Chondrocyte (in vitro differentiated cells): ENCODE measurements at places on chromosomes 3 and 15. TPM values are rescaled to one million over a fixed set of nuclear protein-coding genes. Genes with fewer than 3 reads are reported as not detected.

- no peaks in the 10 kb centered on the region for H3K27me3 ChIP-seq
- H3K4me3 ChIP-seq, result no peak overlapping the region
- no peaks in the 10 kb centered on the region for H3K36me3 ChIP-seq
Observed at GRCh38 chr15:25947323-25948314, 84.5 kb upstream of the ATP10A start.

DNA sequence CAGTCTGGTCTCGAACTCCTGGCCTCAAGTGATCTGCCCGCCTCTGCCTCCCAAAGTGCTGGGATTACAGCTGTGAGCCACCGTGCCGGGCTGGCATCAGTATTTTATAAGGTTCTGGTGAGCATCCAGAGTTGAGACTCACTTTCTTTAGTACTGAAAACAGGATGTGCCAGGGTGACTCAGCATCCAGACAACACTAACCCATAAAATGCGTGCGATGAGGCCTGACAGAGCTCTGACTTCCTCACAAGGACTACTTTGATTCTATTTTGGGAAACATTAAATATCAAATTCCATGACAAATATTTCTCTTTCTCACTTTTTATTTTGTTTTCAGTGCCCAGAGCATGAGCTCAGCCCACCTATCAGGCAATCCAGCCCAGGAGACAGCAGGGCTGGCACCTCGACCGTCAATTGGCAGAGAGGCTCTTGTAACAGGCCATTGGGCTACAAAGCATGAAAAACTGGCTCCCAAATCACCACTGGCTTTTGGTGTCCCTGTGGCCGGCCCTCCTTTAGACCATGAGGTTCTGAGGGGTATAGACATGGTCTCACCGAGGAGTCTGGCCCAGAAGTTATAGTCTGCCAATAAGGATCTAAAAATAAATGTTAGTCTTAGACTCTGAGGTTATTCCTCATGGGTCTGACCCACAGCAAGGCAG, 75.0 kb downstream of the FEM1B start:
- H3K4me1 ChIP-seq, result peaks cover 93% of the 10 kb centered on the region
- H3K4me3 ChIP-seq, result peak overlapping the region; percentile 42
- peaks cover 72% of the 10 kb centered on the region for H3K36me3 ChIP-seq
- H3K27ac ChIP-seq, result peak overlapping the region; percentile 100
- no peaks in the 10 kb centered on the region for H3K27me3 ChIP-seq
- peak; percentile 73 for DNase-seq

GRCh38 chr3:187728248-187728647, 17.0 kb downstream of the BCL6 start:
- H3K4me3 ChIP-seq, result no peak overlapping the region
- H3K4me1 ChIP-seq, result no peaks in the 10 kb centered on the region
- no peak overlapping the region for H3K27ac ChIP-seq
- DNase-seq, result no peak

The NUP210 gene
- 0.72 to 1.3 TPM (median 0.82 TPM) in 3 replicates for total RNA-seq

- peaks cover 2% of the 10 kb centered on the region for H3K36me3 ChIP-seq
- H3K27me3 ChIP-seq, result no peaks in the 10 kb centered on the region
- DNase-seq, result no peak
- H3K4me1 ChIP-seq, result peaks cover 25% of the 10 kb centered on the region
- no peak overlapping the region for H3K4me3 ChIP-seq
Observed at GRCh38 chr3:188559856-188560255, 405.9 kb downstream of the LPP start.

The FANCD2OS gene
- not detected in 3 replicates for total RNA-seq

The UQCC5 gene
- total RNA-seq, result 13.7 to 30.4 TPM (median 16.9 TPM) in 3 replicates

The VIPR1 gene
- total RNA-seq, result 5.8 to 17.0 TPM (median 6.1 TPM) in 3 replicates

The AHSG gene
- not detected in 3 replicates for total RNA-seq

DNA sequence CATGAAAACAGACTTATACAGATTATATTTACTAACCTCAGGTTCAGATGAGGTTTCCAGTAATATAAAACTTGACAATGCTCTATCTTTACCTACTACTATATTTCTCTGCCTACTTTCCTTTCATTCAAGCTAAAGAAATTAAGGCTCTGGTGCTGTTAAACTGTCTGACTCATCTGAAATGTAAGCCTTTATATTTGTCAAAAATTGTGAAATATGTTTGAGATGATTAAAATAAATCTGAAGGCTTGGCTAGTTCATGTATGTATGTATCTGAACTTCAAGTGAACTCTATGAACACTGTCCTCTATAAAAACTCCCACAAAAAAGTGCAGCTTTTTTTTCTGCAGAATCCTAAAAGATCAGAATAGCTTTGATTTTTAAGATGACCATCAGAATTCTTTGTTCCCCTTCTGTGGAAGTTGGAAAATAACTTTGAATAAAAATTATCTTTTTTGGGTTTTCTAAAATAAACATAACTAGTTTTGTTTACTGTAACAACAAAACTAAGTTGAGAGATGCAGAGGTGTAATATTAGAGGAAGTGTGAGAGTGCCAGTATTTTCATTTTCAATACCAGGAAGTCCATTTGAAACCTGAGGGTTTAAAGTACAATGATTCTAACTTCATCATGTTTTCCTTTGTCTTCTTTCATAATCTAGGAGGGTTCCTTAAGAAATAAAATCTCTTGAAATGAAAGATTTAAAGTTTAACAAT, 42.2 kb downstream of the ILDR1 start:
- H3K36me3 ChIP-seq, result peaks cover 5% of the 10 kb centered on the region
- H3K4me3 ChIP-seq, result no peak overlapping the region
- no peak for DNase-seq
- H3K27me3 ChIP-seq, result peaks cover 6% of the 10 kb centered on the region

The CCDC39 gene
- not detected in 3 replicates for total RNA-seq

The RHOV gene
- 0.12 to 0.31 TPM in 2 of 3 replicates, not detected in the other for total RNA-seq

DNA sequence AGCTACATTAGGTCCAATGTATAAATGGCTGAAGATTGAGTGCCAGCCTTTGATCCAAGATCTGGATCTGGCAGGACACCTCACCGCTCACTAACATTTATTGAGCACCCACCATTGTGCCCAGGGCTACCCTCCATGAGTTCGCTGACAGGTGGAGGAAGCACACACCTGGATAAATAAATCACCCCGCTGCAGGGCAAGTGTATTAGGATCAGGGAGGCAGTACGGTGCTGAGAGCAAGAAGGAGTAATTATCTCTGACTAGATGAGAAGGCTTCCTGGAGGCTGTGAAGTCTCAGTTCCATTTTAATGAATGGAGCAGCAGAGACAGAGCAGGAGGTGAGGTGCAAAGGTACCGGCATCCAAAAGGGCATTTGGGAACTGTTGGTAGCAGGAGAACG, 104.1 kb downstream of the LIPC start:
- no peaks in the 10 kb centered on the region for H3K27me3 ChIP-seq
- H3K36me3 ChIP-seq, result no peaks in the 10 kb centered on the region
- DNase-seq, result no peak
- no peak overlapping the region for H3K4me3 ChIP-seq
- no peak overlapping the region for H3K27ac ChIP-seq
